Stimulated activated CD4-positive, alpha-beta T cell treated with anti-CD3 and anti-CD28 coated beads, TNF-alpha, amount 100 ng/mL, for 1 hour (primary cell): ENCODE measurements at places on chromosomes 6 and 20.

DNA sequence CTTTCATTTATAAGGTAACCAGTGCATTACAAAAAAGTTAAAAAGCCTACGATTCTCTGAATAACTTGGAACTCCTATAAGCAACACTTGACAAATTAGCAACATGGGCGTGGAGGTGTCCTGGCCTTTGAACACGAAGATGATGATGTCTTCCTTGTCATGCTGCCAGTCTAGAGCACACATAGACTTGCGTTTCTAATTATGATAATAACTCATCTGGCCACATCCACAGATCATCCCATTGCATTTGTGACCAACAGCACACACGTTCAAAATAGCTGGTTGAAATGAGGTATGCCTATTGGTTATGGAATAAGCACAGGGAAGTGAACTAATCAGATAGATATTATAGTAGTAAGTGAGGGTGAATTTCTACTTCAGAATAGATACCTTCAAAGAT, 608.9 kb downstream of the PRKN start:
- DNase-seq, result no peak

DNA sequence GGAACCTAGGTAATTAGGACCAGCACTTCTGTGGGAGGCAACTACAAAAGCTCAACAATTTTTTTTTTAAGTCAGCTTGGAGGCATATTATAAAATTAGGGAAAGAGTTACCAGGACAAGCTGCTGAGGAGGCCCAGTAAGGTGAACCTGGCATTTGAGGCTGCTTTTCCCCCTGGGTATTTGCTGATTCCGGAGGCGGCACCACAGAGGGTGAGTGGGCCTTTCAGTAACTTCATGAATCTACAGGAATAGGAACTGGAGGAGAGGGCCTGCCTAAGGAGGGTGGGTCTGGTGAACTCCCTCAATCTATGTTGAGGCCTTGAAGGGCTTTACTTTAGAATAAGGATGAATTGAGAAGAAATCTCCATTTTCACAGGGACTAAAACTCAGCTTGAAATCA, 14.6 kb downstream of the TSPYL4 start:
- DNase-seq, result no peak

DNA sequence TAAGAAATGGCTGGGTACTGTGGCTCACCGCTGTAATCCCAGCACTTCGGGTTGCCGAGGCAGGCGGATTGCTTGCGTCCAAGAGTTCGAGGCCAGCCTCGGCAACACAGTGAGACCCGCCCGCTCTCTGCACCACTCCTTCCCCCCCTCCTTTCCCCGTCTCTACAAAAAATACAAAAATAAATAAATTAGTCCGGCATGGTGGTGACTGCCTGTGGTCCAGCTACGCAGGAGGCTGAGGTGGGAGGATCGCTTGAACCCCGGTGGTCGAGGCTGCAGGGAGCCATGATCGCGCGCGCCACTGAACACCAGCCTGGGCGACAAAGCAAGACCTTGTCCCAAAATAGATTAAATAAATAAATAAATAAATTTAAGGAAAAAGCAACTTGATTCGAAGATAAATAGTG, 448 bp upstream of the RNF114 start:
- DNase-seq, result no peak

- DNase-seq, result no peak
These were observed 28.9 kb downstream of the KIAA1755 start for GRCh38 chr20:38231531-38232121.

- DNase-seq, result no peak
These were observed 275.2 kb downstream of the GMDS start for GRCh38 chr6:1970151-1970561.

DNA sequence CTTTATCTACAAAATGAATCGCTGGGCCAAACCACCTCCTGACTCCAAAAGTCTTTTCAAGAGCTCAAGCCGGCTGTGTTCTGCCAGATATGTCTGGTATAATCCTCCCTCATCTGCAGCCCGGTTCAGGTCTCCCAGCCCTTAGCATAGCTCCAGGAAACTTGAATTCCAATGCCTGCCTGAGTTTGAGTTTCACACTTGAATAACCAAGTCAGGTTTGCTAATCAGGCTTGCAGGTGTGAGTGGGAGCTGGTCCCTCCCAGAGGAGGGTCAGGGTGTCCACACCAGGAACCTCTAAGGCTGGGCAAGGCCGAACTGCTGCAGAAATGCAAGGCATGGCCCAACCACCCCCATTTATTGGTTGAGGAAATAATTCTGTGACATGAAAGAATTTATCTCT, 96.6 kb downstream of the TMEM242 start:
- no peak for DNase-seq

GRCh38 chr6:134421501-134421900, 103.6 kb upstream of the SGK1 start:
- DNase-seq, result no peak

GRCh38 chr6:28531479-28532128, 5.9 kb downstream of the GPX5 start:
- no peak for DNase-seq

DNA sequence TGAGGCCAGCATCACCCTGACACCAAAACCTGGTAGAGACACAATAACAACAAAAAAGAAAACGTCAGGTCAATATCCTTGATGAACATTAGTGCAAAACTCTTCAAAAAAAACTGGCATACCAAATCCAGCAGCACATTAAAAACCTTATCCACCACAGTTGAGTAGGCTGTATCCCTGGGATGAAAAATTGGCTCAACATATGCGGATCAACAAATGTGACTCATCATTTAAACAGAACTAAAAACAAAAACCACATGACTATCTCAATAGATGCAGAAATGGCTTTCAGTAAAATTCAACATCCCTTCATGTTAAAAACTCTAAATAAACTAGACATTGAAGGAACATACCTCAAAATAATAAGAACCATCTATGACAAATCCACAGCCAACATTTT, 59.6 kb upstream of the PHIP start:
- DNase-seq, result no peak

DNA sequence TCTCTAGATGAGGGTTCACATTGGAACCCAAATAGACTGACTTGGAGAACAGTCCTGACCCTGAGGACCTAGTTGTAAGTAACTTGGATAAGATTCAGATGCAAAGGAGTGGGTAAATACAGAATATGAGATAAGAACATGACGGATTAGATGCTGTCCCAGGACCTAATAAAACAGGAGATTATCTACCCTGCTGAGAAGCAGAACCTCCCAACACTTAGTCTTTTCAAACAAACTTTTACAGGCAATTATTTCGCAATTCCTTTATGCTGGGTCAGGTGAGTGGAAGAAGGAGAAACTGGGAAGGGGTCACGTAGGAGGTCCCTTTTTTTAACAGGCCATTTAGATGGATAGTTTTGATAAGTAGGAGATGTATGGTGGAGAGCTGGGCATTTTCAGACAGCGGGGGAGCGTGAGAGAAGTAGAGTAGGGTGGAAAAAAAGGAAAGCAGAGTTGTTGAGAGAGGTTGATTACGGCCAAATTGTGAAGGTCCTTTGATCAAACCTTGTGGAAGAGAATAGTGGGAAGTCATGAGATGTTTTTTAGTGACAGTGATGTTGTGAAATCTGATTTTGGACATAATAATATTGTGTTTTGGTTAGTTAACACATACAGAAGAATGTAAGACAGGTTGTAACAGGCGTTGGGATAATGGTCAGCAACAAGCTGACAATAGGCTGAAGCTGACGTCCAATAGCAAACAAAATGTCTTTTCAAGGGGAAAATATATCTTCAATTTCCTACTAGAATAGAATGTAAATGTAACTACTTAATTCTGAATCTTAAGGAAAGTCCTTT, 32.8 kb downstream of the FAM83B start:
- no peak for DNase-seq

- DNase-seq, result no peak
These were observed 47.4 kb upstream of the SRF start for GRCh38 chr6:43123461-43124314.

DNA sequence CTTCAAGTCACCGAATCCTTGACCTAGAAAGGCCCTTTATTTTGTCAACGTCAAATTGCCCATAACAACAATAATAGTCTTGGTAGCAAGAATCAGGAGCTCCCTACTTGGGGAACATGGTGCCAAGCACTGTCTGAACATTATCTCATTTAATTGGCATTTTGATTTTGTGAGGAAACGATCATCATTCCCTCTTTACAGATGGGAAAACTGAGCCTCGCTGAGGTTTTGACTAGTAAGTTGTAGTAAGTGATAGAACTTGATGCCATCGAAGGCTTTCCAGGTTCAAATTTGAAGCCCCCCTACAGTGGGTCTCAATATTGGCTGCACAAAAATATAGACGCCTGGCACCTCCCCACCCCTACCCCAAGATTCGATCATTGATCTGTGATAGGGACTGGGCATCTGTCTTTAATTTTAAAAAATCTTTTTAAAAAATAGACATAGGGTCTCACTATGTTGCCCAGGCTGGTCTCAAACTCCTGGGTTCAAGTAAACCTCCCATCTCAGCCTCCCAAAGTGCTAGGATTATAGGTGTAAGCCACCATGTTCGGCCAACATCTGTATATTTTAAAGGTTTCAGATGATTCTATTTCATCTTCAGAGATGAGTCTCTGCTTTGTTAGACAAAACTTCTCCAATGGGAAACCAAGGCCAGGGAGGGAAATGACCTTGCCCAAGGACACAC, 36.7 kb downstream of the HNF4A start:
- no peak for DNase-seq

- DNase-seq, result no peak
These were observed 83.9 kb downstream of the SOD2 start for GRCh38 chr6:159608961-159609651.

GRCh38 chr6:89413006-89413400, 930 bp upstream of the RRAGD start:
- no peak for DNase-seq

- DNase-seq, result peak; percentile 10
These were observed 56.0 kb downstream of the IRF4 start for GRCh38 chr6:447381-448165.

GRCh38 chr20:48026981-48027592, 241.8 kb upstream of the SULF2 start:
- DNase-seq, result no peak

GRCh38 chr6:75263401-75263750, 19.8 kb upstream of the COX7A2 start:
- DNase-seq, result no peak

- DNase-seq, result no peak
These were observed 20.5 kb upstream of the LTV1 start for GRCh38 chr6:143822584-143823024.

- DNase-seq, result no peak
These were observed 32.0 kb downstream of the KIAA0319 start for GRCh38 chr6:24614043-24614420.

DNA sequence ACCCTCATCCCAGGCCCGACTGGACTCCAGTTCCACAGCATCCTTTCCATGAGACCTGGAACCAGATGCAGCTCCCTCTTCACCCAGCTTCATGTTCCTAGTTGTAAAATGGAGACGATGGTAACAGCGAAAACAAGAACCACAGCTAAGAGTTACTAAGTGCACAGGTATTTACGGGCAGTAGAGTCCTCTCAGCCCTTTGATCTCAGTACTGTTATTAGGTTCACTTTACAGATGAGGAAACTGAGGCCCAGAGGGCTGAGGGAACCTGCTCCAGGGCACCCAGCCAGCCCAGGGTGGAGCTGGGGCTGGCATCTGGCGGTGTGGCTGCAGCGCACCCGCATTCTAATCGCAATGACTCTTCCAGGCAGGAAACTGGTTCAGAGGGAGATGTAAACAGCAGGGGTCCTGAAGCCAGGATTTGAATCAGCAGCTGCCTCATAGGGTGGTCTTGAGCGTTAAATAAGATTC, 858 bp downstream of the BCAS1 start:
- DNase-seq, result no peak

GRCh38 chr6:44920952-44921491, 407.1 kb upstream of the RUNX2 start:
- no peak for DNase-seq

GRCh38 chr6:85118233-85118632, 331.6 kb upstream of the NT5E start:
- no peak for DNase-seq

- no peak for DNase-seq
These were observed 772.1 kb upstream of the MAP3K7 start for GRCh38 chr6:91358986-91359385.

GRCh38 chr6:129890164-129890563, 29.0 kb upstream of the TMEM244 start:
- no peak for DNase-seq

DNA sequence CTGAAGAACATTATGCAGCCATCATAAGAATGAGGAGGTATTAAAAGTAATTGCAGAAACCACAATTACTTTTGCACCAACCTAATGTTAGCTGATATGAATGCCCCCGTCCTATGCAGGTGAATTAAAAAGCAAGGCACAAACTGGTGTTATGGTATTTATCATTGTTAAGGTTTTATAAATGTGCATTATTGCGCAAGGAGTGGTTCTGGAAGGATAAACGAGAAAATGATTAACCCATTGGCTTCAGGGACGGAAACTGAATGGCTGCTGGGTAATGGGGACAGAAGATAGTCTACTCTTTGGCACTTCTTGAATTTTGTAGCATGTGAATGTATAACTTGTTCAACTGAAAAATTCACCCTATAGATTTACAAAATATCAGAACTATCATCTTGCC, 148.6 kb upstream of the SALL4 start:
- no peak for DNase-seq

GRCh38 chr6:148620579-148621298, 126.1 kb upstream of the UST start:
- DNase-seq, result no peak

DNA sequence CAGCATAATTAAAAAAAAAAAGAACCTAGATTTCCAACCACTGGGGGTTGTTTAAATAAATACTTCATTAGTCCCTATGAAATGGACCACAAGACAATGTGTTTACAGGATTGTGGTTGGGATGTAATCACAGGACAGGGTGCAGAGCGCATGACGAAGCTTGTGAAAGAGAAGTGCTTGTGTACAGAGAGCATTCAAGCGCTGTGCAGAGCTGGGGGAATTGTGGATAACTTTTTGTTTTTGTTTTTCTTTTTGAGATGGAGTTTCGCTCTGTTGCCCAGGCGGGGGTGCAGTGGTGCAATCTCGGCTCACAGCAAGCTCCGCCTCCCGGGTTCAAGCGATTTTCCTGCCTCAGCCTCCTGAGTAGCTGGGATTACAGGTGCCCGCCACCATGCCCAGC, 22.3 kb downstream of the LAMA5 start:
- no peak for DNase-seq

DNA sequence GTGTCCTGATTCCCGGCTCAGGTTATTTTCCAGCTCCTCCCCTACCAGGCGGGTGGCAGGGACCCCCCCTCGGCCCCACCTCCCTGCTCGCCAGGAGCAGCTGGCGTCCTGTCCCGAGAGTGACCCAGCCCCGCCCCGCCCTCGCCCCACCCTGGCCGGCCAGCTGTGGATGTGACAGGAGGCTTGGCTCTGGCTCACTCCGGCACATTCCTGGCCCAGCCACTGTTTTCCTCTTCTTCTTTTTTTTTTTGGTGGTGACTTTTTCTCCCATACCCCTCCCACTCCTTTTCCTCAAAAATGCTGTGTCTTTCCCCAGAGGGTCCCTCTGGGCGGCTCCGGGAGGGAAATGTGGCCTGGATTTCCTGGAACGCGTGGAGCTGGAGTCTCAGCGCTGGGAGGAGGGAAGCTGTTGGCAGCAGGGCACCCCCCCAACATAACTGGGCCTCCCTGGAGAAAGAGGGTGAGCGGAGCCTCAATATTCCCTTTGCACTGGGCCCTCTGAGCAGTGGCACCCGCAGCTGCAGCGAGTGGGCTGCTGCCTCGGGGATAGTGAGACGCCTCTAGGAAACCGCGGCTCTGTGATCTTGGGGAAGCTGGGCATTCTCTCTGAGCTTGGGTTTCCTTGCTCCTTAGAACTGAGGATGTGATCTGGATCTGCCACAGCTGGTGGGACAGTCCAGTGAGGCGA, 28.3 kb upstream of the CSNK2A1 start:
- DNase-seq, result no peak

- no peak for DNase-seq
These were observed 26.4 kb downstream of the RMND1 start for GRCh38 chr6:151425561-151425960.

GRCh38 chr20:21322921-21323331, 19.8 kb downstream of the XRN2 start:
- no peak for DNase-seq
